ENCODE measurements at places on chromosomes 11 and 22.
A peak's percentile ranks its signal among the peaks of the same experiment; 100 is the strongest.

DNA sequence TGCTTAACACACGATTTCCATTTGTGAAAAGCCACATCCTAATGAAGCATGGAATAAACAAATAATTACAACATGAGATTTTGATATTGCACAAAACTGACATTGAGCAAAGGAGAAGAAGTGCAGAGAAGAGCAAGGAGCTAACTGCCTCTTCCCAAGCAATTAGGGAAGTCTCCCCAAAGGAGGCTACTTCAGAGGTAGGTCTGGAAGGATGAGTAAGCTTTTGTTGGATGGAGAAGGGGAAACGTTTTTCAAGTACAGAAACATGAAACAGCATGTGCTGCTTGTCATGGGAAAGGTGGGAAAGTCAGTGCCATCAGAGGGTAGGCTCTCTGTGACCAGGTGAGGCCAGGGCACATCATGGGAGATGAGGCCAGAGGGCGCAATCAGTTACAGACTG is 132.2 kb upstream of the SESN3 start:
- no peak for DNase-seq

- no peak for DNase-seq
These were observed 12.3 kb downstream of the SIRT3 start for GRCh38 chr11:223884-224283.

GRCh38 chr11:72712168-72712751 is 38.0 kb upstream of the PDE2A start:
- DNase-seq: no peak

- no peak for DNase-seq
These were observed 666 bp downstream of the MSANTD4 start for GRCh38 chr11:106021181-106021966.

GRCh38 chr22:27113641-27114040 is 456.3 kb downstream of the MIAT start:
- DNase-seq: no peak

- DNase-seq: peak; percentile 21
These were observed 31.3 kb downstream of the TRAF6 start for GRCh38 chr11:36478700-36479329.

Measured in activated naive CD8-positive, alpha-beta T cell treated with anti-CD3 and anti-CD28 coated beads, Interleukin-2, amount 50 U/mL, for 24 hours (primary cell).